Stimulated activated CD8-positive, alpha-beta memory T cell treated with anti-CD3 and anti-CD28 coated beads, Interleukin-4, amount 100 ng/mL, for 4 hours (primary cell): ENCODE measurements at places on chromosomes 3 and 15.
A peak's percentile ranks its signal among the peaks of the same experiment; 100 is the strongest.

- DNase-seq = no peak
Observed at GRCh38 chr3:70607469-70607868, 295.0 kb upstream of the MDFIC2 start.

DNA sequence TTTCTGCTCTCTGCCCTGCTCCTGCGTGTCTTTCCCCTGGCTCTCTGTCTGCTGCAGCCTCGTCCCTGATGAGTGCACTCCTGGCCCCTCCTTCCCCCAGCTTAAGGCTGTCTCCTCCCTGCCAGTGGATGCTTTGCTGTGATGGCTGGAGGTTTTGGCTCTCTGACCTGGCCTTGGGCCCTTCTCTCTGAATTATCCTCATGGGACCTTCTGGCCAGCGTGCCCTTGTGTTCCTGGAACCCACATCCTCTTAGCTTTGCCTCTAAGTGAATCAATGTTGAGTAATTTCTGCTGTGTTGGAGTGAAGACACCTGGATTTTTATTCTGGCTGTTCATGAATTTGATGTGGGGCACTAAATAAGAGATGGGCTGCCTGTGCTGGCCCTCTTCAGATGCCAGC, 9.8 kb upstream of the TNFAIP8L3 start:
- no peak for DNase-seq

DNA sequence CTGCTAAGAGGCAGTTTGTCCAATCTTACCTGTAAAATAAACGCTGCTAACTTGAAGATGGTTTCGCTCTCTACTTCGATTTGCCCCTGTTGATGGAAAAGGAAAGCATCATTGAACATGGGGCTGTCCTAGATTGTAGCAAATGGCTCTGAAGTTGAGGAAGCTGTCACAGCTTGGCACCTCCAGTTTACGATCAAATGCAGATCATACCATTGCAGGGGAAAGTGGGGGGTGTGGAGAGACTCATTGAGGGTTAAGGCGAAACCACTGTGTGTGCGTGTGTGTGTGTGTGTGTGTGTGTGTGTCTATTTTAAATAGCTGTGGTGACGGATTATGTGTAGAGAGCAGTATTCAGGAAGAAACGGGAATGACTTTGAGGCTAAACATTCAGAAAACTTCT, 127.6 kb upstream of the LMOD3 start:
- peak; percentile 1 for DNase-seq

DNA sequence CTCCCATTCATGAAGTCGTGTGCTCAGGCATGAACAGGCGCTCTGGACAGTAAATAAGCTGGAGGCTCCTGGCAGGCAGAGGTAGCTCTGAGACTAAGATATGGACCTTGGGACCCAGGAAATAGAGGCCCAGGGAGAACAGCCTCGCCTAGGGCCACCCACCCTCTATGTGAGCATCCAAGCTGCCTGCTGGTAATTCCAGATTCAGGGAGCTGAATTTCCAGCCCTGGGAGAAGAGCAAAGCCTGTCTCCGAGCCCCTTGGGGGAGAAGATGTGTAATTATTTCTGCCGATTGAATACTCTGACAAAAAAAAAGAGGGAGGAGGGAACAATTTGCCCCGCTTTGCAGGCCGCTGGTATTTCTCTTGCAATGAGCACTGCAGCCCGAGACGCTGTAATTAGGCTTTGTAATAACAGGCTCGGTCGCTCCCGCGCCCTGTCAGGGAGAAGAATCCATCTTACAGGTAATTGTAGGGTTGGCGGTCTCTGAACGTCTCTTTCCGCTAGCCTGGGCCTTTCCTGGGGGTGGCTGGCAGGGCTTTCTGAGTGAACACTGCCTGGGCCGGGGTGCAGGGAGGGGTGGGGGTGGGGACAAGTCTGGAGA, 131.5 kb downstream of the WNT7A start:
- DNase-seq = no peak

DNA sequence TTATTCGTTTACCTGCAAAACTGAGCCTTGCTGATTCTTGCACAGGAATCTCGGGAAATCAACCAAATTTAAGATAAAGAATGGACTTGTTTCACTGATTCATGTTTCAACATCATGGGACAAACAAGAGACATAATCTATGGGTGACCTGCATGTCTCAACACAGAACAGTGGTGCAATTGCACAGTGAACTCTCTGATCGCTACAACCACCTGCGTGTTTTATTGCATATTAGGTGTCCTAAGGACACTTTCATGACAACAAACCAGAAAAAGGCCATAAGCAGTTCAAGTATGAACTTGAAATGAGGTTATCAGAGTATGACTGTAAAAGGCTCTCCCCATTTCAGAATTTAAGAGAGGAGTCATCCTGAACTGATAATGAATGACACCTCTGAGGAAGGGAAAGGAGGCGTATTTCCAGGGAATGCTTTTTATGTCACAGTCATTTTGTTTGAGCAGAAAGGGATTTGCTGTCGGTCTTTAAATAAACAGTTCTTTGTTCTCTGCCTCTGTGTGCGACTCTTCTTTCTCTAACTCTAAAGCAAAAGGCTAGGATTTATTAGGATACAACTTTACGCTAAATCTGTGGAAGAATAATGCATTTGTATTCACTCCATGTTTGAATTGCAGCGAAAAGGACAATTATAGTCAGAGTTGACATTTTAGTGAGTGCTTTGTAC, 167.2 kb downstream of the RBMS3 start:
- no peak for DNase-seq

DNA sequence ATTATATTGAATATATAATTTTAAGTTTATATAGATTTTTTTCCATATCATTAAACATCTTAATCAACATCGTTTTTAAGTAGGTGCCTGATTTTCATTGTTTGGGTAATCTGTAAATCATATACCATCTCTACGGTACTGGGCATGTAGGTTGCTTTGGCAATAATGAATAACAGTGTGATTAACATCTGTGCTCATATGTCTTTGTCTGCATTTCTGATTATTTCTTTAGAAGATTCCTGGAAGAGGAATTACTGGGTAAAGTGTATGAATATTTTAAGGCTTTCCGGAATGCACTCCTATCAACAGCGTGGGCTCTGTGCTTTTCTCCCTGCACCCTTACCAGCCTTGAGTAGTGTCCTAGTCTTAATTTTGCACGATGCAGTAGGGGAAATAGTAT, 119.8 kb upstream of the LIPC start:
- no peak for DNase-seq

DNA sequence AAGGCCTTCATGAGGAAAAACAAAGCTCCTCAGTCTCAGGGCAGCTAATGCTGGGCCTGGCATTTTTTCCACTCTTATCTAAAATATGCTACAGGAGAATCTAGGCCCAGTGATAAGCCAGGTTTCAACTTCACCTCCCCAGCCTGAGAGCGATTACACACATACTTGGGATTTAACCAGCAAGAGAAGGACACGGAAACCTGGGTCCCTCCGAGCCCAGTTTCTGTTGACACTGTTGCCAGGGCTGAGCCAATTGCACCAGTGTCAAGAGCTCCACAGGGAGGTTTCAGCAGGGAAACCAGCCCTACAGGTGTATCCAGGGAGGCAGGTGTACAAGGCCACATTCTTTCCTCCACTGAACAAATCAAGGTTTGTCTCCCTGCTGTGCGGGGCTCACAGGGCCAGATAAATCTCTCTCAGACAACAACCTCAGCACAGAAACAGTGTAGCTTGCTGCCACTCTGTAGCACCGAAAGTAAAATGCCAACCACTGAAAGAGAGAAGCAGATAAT, 85.4 kb downstream of the MAGI1 start:
- DNase-seq = no peak
